GM12892 (cell line): ENCODE measurements at places on chromosomes 2 and 18.

- no peak for DNase-seq
Measured at GRCh38 chr2:153622285-153622684, 143.7 kb upstream of the RPRM start.

- DNase-seq, result no peak
Measured at GRCh38 chr2:215727507-215728503, 285.5 kb downstream of the MREG start.

DNA sequence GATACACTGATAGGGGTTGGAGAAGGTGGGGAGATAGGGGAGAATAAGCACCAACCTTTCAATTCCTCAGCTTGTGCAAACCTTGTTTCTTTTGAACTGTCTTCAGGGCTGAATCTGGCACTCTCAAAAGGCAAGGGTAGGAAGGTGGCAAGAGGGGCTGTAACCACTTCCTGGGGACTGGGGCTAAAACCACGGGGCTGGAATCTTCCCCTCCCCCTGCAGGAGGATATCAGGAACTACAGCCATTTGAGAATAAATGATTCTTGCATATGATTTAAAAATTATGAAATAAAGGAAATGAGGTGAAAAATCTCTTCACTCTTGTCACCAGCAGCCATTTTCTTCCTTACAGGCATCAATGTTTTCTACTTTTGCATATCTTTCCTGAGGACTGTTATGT is 50.8 kb downstream of the ATOH8 start:
- no peak for DNase-seq

- DNase-seq, result no peak
Measured at GRCh38 chr2:222952204-222952603, 91.4 kb downstream of the ACSL3 start.

DNA sequence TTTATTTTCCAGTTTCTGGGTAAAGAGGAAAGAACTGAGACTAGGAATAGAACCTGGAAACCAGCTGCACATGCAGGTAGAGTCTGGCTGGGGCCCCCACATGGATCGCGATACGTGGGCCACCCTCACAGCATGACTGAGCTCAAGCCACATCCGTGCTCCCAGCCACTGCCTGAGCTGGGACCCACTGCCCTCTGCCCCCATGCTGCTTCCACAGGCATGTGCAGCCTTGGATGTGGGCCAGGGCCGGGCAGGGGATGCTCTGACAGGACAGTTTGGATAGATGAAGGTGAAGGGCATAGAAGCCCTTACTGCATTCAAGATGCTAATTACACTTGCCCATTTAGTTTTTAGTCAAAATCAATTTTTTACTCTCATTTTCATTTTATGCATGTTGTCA is 321.2 kb downstream of the DCDC2C start:
- no peak for DNase-seq

DNA sequence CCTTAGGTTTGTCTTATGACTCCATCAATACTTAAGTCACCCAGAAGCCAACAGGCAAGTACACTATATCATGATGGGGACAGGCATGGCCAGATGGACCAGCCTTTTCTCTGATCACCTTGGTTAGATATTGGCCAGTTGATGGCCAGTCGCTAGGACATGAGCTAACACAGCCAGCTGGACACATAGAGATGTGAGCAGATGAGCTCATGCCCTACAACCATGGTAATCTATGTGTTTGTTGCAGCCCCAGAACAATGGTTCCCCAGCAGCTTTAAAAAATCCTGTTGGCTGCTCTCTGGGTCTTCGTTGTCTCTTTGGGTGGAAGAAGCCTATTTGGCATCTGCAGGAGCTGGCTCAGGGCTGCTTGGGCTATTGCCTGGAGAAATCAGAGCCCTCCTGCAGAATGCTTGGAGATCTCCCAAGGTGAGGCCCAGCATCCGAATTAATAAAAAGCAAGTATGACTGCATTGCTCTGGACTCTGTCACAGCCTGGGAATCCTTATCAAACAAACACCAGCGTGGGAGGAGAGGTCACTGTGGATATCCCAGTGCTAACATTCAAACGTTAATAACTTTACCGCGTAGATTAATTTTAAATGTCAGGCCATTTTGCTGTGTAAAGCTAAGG is 62.3 kb upstream of the KLHL29 start:
- DNase-seq, result no peak

GRCh38 chr2:228777855-228778355 is 493.2 kb downstream of the PID1 start:
- DNase-seq, result no peak

GRCh38 chr2:75882530-75882929 is 171.8 kb upstream of the GCFC2 start:
- no peak for DNase-seq
